ENCODE measurements at places on chromosomes 5 and 9. TPM values are rescaled to one million over a fixed set of nuclear protein-coding genes. Genes with fewer than 3 reads are reported as not detected.

The ARSI gene
- not detected for total RNA-seq

- no peak overlapping the region for H3K4me3 ChIP-seq
- no peak overlapping the region for H3K27ac ChIP-seq
- no peak for DNase-seq
These were observed 180.3 kb downstream of the SREK1 start for GRCh38 chr5:66324357-66324756.

The ZNF483 gene
- total RNA-seq = 2.7 TPM

The ZDHHC11 gene
- 7.2 TPM for total RNA-seq

- no peak for DNase-seq
- no peaks in the 10 kb centered on the region for H3K27me3 ChIP-seq
- no peaks in the 10 kb centered on the region for H3K36me3 ChIP-seq
- no peak overlapping the region for H3K27ac ChIP-seq
These were observed 60.1 kb upstream of the GNA14 start for GRCh38 chr9:77708064-77708815.

The SARDH gene
- 1.3 TPM for total RNA-seq

DNA sequence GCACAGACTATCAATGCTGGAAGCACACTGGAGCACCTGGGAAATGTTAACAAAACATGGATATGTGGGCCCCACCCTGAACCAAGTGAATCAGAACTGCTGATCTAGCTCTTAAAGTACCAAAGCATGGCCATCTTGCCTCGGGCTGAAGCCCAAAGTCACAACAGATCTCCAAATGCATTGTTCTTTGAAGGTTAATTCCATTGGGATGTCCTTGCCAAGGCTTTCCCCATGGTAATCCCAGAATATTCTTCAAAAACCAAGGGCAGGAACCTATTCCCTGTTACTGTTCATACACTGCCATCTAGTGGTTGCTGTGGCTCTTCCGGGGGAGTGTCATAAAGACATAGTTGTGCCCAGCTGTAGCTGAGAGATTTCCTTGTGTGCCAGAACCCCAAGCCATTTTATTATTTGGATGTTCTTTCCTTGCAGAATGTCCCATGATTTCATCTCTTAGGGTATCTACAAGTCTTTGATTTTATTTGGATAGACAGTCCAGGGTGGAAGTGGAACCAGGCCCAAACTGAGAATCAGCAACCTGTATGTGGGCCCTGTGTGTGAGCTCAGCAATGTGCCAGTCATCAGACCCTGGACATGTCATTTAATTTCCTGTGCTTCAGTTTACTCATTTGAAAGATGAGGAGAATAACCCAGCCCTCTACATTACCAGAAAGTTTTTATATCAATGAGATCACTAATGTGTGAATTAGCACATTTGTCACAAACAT is 290.0 kb downstream of the ACTL7B start:
- no peak overlapping the region for H3K4me3 ChIP-seq
- no peaks in the 10 kb centered on the region for H3K4me1 ChIP-seq
- H3K36me3 ChIP-seq = no peaks in the 10 kb centered on the region
- H3K27ac ChIP-seq = no peak overlapping the region

GRCh38 chr9:84756731-84757130 is 87.2 kb downstream of the NTRK2 start:
- no peak for DNase-seq
- H3K4me3 ChIP-seq = no peak overlapping the region
- peaks cover 2% of the 10 kb centered on the region for H3K27me3 ChIP-seq
- no peaks in the 10 kb centered on the region for H3K4me1 ChIP-seq
- H3K36me3 ChIP-seq = no peaks in the 10 kb centered on the region

DNA sequence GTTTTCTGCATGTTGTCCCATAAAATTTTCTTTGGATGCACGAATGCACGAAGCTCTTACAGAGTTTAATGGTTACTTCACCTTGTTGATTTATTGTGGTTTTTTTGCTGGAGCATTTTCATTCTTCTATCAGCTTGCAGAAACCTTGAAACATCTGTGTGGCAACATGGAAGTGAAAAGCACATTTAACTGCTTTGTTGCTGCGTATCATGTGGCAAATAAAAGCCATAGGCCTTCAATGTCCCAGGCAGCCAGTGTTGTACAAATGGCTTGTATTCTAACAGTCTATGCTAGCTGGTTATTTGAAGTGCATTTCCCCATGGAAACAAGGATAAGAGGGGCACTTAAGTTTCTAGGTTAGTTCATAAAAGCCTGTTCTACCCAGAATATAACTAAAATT is 42.5 kb upstream of the RASGRF2 start:
- no peaks in the 10 kb centered on the region for H3K27me3 ChIP-seq
- H3K27ac ChIP-seq = no peak overlapping the region
- no peak for DNase-seq
- no peaks in the 10 kb centered on the region for H3K4me1 ChIP-seq
- H3K36me3 ChIP-seq = no peaks in the 10 kb centered on the region
- no peak overlapping the region for H3K4me3 ChIP-seq

The TICAM2 gene
- total RNA-seq = 1.4 TPM

The JAKMIP2 gene
- total RNA-seq = 1.8 TPM

- H3K36me3 ChIP-seq = no peaks in the 10 kb centered on the region
- H3K4me1 ChIP-seq = no peaks in the 10 kb centered on the region
- no peak for DNase-seq
- no peak overlapping the region for H3K27ac ChIP-seq
- H3K4me3 ChIP-seq = no peak overlapping the region
These were observed 319.1 kb downstream of the KIF4B start for GRCh38 chr5:155332618-155333017.

DNA sequence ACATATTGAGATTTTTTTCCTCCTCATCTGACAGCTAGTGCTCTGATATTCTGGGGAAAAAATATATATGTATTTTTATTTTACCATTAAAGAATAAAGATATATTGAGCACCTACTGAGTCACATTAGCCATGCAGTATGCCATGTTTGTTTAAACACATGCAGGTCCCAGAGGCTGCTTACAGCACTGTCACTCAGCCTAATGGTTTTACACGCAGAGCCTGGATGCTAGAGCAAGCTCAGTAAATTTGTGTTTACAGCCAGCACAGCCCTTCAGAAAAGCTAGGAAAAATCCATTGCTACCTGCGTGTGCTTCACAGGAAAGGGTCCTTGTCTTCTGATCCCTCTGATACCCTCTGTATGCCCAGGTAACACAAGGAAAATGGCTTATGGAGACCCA is 146.2 kb downstream of the SEMA6A start:
- H3K4me3 ChIP-seq = no peak overlapping the region
- no peaks in the 10 kb centered on the region for H3K27me3 ChIP-seq
- H3K4me1 ChIP-seq = no peaks in the 10 kb centered on the region
- DNase-seq = no peak

DNA sequence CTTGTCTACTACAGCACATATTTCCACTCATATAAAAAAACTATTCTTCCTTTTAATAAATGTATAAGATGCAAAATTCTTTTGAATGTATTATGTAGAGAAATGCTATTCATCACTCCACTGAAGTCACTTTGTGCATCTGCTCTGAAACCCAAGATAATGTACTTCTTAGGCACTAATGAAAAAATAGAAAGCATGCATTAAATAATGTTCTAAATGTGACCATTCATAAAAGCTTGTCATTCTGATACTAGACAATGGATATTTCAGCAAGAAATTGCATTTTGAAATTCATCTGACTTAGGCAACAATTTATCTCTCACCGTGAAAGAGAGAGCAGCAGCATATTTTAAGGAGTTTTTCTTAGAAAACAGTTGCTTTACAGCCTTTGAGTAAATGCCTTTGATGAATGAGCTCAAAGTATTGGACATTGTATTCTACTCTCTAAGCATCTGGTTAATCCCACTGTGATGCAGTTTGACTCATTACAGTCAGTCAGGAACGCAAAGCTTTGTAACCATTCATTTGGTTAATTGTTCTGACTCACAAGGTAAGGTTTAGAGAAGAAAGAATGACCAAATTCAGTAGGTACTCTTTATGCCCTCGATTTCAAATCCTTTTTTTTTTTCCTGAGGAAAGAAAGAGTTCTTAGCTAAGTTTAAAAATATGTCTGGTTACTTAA is 2233.8 kb upstream of the C9orf72 start:
- H3K4me1 ChIP-seq = no peaks in the 10 kb centered on the region
- H3K4me3 ChIP-seq = no peak overlapping the region
- H3K36me3 ChIP-seq = no peaks in the 10 kb centered on the region
- no peak for DNase-seq

- H3K4me1 ChIP-seq = no peaks in the 10 kb centered on the region
- no peak for DNase-seq
- no peaks in the 10 kb centered on the region for H3K27me3 ChIP-seq
- H3K36me3 ChIP-seq = no peaks in the 10 kb centered on the region
- H3K27ac ChIP-seq = no peak overlapping the region
- H3K4me3 ChIP-seq = no peak overlapping the region
These were observed 14.6 kb downstream of the CCNJL start for GRCh38 chr5:160297776-160298175.

The LRRC19 gene
- not detected for total RNA-seq

- H3K36me3 ChIP-seq = no peaks in the 10 kb centered on the region
- no peak overlapping the region for H3K4me3 ChIP-seq
- no peak for DNase-seq
- no peaks in the 10 kb centered on the region for H3K27me3 ChIP-seq
These were observed 229.2 kb upstream of the MPDZ start for GRCh38 chr9:13508681-13509080.
